ENCODE measurements at places on chromosomes 13 and 19.
A peak's percentile ranks its signal among the peaks of the same experiment; 100 is the strongest.

GRCh38 chr13:43687038-43687437, 99.7 kb downstream of the ENOX1 start:
- DNase-seq = no peak

- DNase-seq = no peak
Measured at GRCh38 chr13:112903606-112904195, 65.3 kb upstream of the MCF2L start.

DNA sequence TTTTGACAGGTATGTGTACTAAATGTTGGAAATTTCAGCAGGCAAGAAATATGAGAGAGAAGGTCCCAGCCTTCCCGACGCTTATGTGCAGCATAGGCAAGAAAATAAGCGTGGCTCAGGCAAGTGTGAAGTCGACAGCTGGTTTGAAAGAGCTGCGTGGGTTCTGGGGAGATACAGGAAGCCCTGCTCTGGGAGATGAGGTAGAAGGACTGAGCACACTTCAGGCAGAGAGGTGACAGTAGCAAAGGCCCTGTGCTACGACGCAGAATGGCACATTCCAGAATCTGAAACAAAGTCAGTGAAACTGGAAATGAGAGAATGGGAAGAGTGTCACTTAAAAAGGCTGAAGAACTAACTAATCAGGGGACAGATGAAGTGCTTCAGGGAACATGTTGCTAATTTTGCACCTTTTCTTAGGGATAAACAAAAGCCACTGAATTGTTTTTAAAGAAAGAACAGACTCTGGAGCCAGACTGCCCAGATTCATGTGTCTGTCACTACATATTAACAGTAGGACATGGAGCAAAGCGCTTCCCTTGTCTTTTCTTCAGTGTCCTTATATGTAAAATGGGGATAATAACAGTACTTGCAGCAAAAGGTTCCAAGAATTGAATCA, 160.1 kb downstream of the SPRY2 start:
- DNase-seq = no peak

DNA sequence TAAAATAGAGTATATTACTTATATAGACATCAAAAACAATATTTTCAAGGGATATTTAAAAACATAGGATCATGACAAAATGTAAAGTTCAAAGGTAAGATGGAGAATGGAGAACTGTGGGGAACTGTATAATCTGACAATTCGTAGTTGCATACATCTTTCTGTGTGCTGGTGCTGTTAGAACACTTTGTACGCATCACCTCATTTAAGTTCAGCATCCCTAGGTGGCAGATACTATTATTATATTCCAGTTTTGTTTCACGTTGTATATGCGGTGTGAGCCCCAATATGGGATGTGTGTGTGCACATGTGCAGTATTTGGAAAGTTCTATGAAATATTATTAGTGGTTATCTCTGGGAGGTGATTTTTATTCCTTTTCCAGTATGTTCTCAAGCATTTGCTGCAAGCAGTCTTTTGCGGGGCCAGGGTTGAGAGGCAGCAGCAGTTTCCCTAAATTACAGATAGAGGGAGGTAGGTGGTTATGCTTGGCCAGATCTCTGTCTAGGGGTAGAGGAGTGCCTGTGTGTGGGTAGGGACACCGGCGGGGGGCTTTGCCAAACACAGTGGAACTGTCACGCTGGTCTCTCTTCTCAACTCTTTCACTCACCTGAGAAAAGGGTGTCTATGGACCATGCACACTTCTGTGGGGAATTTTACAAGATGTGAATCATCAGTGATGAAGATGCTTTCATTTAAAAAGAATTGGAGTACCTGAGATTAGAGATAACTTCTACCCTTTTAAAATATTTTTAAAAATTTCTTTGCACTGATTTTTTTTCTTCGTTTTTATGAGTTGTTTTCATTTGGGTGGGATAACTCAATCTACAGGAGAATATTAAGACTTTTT, 55.6 kb upstream of the ALOX5AP start:
- DNase-seq = peak; percentile 9

GRCh38 chr19:43682824-43683661, 13.1 kb upstream of the PLAUR start:
- no peak for DNase-seq

DNA sequence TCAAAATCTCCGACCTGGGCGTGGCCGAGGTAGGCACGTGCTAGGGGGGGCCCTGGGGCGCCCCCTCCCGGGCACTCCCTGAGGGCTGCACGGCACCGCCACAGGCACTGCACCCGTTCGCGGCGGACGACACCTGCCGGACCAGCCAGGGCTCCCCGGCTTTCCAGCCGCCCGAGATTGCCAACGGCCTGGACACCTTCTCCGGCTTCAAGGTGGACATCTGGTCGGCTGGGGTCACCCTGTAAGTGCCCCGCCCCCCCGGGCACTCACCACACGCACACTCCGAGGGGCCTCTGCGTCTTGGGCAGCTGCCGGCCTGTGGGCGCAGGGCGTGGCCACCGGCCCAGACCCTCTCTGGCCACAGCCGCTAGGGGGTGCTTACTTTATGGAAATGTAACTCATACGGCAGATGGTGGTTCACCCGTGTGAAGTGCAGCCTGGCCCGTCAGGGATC, 14.9 kb downstream of the STK11 start:
- no peak for DNase-seq

DNA sequence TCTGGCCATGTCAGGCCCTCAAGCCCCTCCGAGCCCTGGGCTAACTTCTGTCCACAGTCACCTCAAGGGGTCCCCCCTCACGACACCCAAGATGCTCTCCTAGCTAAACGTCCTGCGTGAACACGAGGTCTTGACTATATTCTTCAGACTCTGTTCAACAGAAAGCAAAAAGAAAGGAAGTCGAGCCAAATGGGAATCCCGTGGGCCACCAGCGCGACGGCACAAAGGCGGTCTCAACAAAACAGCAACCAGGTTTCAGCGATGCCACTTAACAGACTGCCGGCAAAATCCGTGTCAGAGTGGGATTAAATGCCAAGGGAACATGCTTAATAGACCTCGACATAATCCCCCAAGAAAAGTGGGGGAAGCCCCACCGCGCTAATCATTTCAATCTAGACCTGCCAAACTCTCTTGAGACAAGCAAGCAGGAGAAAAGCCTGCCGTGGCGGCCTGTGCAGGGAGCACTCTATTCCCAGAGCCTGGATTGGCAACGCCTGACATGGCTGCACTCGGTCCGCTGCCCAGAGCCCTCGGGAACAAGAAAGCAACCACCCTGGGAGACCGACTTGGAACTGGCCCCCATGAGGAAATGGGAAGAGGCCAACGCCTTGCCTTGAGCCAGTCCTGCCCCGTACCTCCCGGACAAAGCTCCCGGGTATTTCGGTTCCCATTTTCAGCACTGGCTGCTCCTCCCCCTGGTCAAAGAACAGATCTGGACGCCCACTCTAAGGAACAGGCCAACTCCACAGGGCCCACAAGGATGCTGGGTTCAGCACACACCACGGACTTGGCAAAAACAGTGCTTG, 16.0 kb downstream of the ZC3H4 start:
- DNase-seq = no peak

- DNase-seq = no peak
Measured at GRCh38 chr19:13053761-13054625, 48.7 kb downstream of the LYL1 start.

DNA sequence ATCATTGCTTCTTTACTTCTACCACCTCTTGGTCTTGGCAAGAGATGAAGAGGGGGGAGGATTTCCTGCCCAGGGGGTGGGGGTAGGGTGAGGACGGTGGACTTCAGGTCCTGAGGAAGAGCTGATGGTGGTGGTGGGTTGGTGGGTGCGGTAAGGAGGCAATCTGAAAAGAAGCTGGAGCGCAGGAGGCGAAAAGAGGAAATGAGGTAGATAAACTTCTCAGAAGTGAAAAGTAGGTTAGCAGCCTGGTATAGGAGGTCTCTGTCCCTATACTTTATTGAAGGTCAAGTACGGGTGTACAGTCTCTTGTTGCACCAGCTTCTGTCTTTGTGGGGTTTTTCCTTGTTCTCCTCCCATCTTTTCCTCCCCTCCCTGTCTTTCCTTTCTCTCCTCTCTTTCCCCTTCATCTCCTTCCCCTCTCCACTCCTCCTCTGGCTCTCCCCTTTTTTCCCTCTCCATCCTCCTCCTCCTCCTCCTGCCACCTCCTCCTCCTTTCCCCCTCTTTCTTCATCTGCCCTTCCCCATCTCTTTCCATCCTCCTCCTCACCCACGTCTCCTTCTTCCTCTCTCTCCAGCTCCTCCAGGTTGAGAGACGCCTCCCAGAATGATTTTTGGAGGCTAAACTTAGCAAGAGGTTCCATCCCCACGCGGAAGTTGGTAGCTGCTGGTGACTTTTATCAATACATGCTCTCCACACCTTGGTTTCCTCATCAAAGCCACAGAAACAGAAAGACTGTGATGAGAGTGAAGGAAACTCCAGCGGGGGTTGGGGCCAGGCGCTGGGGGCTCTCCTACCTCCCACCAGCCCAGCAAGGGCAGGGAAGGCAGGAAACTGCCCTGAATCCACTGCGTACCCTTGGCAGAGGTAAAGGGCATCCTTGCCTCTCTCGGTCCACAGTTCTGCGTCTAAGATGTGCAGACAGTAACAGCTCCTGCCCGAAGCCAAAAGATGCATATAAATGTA, 15.3 kb downstream of the TNFSF14 start:
- DNase-seq = peak; percentile 76
